ENCODE measurements at places on chromosomes 2 and 18. TPM values are rescaled to one million over a fixed set of nuclear protein-coding genes. Genes with fewer than 3 reads are reported as not detected.

LGALSL gene
- 23.4 TPM for total RNA-seq

MSH2 gene
- 40.2 TPM for total RNA-seq

ALPI gene
- total RNA-seq = not detected

COPS8 gene
- total RNA-seq = 69.6 TPM

NOL4 gene
- total RNA-seq = 46.1 TPM

IDH1 gene
- total RNA-seq = 29.2 TPM

IAH1 gene
- total RNA-seq = 57.3 TPM

DAPL1 gene
- not detected for total RNA-seq

CNGA3 gene
- 3.2 TPM for total RNA-seq

CFAP65 gene
- 1.8 TPM for total RNA-seq

SCN1A gene
- total RNA-seq = 146 TPM

RAB17 gene
- 1.8 TPM for total RNA-seq

SCYGR7 gene
- not detected for total RNA-seq

TMEM37 gene
- 0.76 TPM for total RNA-seq

DSG4 gene
- not detected for total RNA-seq

TBR1 gene
- 106 TPM for total RNA-seq

HOXD11 gene
- not detected for total RNA-seq

SKOR2 gene
- total RNA-seq = not detected

CLEC4F gene
- not detected for total RNA-seq

GALNT3 gene
- 5.0 TPM for total RNA-seq

ORC2 gene
- 32.1 TPM for total RNA-seq

C1QL2 gene
- 11.2 TPM for total RNA-seq

ANKRD30BL gene
- total RNA-seq = 16.8 TPM

UCN gene
- total RNA-seq = 10.0 TPM

ITGA4 gene
- 1.4 TPM for total RNA-seq

IL1R2 gene
- 0.48 TPM for total RNA-seq

BARD1 gene
- 16.7 TPM for total RNA-seq

RAB10 gene
- 136 TPM for total RNA-seq

ABHD1 gene
- total RNA-seq = 2.6 TPM
